Activated CD4-positive, alpha-beta T cell treated with anti-CD3 and anti-CD28 coated beads for 36 hours (primary cell): ENCODE measurements at places on chromosomes 7 and 10.
A peak's percentile ranks its signal among the peaks of the same experiment; 100 is the strongest.

DNA sequence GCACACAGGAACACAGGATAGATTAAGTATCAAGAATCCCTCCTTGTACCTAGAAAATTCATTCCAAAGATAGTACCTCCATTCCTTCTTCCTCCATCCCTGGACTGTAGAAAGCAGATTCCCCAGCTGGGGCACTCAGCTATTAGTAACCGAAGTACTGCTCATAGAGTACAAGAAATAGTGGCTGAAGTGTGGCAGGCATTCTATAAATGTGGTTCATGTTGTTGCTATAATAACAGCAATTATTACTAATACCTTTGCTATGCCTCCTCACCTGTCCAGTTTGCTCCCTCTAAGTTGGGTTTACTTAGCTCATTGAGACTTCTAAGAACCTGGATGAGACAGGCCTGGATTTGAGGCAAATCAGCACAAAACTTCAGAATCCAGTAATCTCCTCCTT is 453.2 kb downstream of the GRM8 start:
- no peak for DNase-seq

DNA sequence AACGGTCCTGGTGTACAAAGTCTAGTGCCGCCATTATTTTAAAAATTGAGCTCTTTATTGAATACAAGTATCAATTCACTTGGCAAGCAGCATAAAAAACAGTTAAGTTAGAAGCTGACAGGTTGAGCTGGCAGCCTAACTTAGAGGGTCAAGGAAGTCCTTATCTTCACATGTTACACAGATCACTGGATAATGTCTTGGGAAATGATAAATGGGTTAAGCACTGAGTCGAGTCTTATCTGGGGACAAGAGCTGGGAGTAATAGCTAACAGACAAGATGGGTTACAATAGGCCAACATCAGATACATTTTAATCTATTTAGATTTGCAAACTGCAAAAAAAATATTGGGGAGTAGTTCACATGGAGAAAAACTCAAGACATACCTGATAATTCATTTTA is 34.2 kb downstream of the SLC18A2 start:
- DNase-seq: no peak

DNA sequence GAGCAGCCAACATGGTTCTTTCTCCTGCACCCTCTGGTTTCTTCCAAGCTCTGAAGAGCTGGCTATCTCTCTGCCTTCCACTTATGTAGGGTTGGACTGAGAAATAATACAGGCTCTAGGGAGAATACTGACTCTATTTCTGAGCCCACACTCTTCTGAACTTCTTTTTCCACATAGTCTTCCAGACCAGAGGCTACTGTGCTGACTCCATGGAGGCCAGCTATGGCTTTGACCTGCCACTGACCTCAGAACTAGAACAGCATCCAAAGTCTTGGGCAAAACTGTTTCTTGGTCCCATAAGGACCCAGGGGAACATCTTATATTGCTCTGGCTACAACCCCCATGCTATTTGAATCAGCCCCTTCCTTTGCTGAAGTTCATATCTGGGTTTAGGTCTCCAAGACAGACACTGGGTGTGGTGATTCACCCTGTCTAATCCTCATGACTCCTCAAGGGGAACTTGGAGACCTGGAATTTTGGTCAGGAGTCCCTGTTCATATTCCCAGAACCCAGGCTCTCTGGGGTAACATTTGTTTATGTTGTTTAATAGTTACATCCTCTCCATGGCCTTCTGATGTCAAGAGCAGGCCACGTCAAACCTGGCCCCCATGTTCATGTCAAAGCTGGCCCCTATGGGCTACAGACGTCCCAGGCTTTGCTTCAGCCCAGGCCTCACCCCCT is 12.1 kb upstream of the PLAU start:
- no peak for DNase-seq

GRCh38 chr7:79893991-79894390 is 240.6 kb upstream of the GNAI1 start:
- no peak for DNase-seq

DNA sequence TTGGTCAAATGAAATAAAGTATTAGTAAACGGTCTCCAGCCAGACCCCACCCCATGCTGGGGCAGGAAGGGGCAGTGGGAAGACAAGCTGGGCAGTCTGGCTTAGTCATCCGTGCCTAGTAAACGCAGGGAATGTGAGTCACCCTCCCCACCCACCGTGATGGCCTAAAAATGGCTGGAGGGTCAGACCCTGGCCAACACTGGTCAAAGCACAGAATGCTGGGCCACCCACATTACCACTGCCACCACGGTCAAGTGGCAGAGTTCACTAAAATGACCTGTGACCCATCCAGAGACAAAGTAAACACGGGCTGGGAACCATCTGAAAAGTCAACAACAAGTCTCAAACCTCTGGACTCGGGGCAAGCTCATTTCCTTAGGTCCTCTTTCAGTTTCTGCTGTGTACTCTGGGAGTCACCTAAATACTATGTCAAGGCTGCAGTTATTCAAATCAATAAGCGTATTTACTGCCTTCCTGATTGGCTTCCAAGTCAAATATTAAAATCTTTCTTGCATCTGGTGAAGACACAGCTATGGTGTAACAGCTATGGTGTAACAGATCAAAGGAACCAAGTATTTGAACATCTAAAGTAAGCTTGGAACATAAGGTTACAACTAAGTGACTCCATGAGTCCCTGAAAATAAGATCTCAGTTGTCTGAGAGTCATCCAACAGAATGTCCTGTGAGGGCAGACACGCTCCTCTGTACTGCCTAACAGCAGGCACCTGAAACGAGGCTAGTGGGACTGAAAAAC is 3.0 kb downstream of the ZFAND2A start:
- DNase-seq: no peak

GRCh38 chr7:27179503-27180430 is 5.3 kb downstream of the HOXA11 start:
- peak; percentile 81 for DNase-seq

DNA sequence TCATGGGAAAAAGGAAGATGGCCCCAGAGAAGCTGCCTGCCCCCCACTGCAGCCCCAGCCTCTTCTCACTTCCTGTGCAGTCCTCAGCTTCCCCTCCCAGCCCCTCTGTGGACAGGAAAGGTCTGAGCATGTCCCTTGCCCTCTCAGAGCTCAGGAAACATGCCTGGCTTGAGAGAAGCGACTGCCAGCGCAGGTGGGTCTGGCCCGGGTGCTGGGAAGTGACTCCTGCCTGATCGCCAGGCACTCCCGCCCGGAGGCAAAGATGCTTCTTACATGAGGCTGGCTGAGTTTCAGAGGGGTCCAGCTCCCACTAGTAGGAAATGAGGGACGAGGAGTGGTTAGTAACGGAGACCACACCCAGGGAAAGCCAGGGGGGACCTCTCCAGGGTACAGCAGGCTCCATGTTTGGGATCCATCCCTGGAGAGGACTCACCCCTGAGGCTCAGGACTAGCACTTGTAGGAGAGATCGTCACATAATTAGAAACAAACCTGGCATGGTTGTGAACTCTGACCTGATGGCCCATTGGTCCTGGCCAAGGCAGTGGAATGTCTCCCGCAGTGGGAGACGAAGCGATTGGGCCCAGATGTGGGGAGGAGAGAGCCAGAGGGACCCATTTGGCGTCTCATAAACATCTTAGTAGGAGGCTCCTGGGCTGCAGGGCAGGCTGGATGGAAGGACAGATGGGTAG is 12.3 kb downstream of the ELN start:
- no peak for DNase-seq

DNA sequence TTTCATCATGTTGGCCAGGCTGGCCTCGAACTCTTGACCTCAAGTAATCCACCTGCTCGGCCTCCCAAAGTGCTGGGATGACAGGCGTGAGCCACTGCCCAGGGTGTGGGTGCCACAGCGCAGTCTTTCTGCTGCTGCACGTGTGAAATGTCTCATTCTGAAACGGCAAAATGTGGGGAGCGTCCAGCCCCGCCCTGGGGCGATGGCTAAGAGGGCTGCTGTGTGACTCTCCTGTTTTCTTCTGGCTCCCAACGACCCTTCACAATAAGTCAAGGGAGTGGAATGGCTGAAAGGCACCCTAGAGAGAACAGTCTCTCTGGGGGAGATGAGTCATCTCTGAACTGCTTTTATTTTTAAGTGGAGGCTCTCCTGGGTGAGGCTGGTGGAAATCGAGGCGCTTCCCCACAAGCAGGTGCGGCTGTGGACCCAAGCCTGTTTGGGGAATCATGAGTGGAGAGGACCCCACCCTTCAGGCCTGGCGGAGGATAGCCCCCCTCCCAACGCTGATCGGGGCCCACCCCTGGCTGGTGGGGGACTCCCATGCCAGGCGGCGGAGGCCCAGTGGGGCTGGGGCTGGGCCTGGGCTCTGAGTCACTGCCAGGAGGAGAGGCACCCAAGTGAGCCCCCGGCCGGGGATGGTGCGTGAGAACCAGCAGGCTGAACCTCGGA is 18.0 kb downstream of the ADAP1 start:
- peak; percentile 68 for DNase-seq

DNA sequence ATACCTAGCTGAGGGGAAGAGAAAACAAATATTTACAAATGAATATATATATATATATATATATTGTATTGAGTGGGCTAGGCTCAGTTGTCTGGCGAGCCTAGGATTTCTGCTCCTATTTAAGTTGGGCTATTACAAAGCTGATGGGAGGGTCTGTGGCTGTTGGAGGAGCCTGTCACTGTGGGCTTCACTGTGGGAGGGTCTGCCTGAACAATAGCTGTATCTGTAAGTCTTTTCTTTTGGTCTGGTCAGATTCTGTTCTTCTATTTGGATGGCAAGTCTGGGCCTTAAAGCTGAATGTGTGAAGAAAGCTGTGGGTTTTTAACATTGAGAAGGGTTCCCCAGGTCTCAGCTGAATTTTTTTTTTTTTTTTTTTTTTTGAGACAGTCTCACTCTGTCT is 220.6 kb upstream of the LYZL1 start:
- no peak for DNase-seq
